Dermis microvascular lymphatic vessel endothelial cell (primary cell): ENCODE measurements at places on chromosomes 7 and 10. TPM values are rescaled to one million over a fixed set of nuclear protein-coding genes. Genes with fewer than 3 reads are reported as not detected.
A peak's percentile ranks its signal among the peaks of the same experiment; 100 is the strongest.

DNA sequence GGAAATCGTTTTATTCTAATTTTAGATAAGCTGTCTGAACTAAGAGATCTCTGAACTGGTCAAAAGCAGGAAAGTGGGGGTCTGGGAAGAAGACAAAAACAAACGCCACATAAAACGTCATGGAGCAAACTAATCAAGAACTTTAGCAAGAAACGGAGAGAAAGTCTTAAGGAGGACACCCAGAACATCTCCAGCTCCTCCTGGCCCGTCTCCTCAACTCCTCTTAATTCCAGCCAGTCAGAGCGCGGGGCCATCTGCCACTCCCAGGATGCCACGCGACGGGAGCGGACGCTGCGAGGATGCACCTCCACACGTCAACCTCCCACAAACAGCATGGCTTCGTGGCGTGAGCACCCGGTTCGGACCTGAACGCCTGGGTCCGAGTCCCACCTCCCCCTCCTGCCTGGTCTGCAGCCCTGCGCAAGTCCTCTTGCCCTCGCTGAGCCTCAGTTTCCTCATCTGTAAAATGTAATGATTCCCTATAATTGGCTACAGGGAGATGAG lies 598 bp downstream of the MMS19 start:
- DNase-seq, result no peak

GRCh38 chr7:128203710-128204214 lies 37.3 kb upstream of the LEP start:
- no peak for DNase-seq

DNA sequence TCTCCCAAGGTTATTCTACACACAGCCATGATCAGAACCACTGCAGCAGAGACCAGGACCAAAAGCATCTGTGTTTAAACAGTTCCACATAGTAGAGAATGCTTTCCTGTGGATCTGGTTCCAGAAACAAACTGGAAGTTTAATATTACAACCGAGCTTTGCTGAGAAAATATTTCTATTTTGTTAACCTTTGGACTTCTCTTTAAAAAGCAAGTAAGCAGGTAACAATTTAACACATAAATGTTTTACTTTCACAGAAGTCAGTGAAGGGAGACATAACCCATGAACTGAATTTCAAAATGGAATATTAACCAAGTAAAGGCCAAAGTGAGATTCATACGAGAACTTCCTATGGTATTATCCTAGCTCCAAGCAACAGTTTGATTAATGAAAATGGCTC lies 98.6 kb upstream of the PHYHIPL start:
- DNase-seq, result no peak

DNA sequence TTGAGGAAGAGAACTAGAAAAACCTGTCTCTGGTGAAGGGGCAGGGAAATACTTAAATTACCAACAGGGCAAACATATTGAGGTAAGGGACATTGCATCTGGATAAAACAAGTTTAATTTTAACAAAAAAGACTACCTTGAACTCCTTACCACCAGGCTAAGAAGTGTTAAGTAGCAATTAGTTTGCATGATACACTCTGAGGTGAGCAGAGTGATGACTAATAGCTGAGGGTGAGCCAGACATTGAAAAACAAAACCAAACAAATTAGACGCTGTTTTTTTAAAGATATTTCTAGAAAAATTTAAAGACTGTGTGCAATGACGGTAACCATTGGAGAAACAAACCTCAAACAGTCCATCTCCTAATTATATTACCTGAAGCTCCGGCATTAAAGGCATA lies 105.9 kb downstream of the ANKRD7 start:
- no peak for DNase-seq

- no peak for DNase-seq
Measured at GRCh38 chr10:70535001-70535400, 56.4 kb downstream of the PALD1 start.

- no peak for DNase-seq
Measured at GRCh38 chr7:77525231-77525630, 11.9 kb upstream of the PTPN12 start.

DNA sequence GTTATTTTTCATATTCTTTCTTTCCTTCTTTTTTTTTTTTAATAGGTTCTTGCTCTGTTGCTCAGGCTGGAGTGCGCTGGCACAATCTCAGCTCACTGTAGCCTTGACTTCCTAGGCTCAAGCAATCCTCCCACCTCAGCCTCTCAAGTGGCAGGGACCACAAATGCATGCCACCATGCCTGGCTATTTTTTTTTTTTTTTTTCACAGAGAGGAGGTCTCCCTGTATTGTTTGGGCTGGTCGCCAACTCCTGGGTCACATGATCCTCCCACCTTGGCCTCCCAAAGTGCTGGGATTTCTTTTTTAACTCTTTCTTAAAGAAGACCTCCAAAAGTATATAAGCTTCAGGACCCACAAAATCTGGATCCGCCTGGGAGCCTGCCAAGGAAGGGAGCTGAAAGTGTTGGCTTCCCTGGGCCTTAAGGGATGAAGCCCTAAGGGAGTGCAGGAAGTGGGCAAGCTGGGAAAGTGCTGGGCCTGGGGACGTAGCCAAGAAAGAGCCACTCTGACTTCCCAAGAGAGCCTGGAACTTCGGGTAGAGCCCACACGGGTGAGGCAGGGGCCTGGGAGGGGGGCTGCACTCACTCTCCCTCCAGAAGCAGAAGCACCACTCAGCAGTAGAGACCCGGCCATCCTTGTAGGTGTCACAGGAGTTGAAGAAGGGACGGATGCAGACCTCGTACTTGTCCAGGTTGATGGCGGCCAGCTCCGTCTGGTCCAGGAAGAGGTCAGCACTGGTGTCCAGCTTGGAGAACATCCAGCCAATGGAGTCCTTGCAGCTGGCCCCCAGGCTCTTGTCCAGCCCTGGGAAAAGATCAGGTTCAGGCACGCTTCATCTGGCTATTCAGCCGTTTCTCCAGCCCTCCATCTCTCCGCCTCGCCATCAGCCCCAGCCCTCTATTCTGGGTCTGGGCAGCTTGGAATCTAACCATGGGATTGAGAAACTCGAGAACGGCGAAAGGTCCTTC lies 21.8 kb downstream of the SPOCK2 start:
- no peak for DNase-seq

- no peak for DNase-seq
Measured at GRCh38 chr10:60662917-60663614, 115.2 kb upstream of the CDK1 start.

GRCh38 chr10:23585666-23586065 lies 146.8 kb downstream of the OTUD1 start:
- DNase-seq, result no peak

GRCh38 chr7:25124465-25125136 lies 459 bp downstream of the CYCS start:
- no peak for DNase-seq

DNA sequence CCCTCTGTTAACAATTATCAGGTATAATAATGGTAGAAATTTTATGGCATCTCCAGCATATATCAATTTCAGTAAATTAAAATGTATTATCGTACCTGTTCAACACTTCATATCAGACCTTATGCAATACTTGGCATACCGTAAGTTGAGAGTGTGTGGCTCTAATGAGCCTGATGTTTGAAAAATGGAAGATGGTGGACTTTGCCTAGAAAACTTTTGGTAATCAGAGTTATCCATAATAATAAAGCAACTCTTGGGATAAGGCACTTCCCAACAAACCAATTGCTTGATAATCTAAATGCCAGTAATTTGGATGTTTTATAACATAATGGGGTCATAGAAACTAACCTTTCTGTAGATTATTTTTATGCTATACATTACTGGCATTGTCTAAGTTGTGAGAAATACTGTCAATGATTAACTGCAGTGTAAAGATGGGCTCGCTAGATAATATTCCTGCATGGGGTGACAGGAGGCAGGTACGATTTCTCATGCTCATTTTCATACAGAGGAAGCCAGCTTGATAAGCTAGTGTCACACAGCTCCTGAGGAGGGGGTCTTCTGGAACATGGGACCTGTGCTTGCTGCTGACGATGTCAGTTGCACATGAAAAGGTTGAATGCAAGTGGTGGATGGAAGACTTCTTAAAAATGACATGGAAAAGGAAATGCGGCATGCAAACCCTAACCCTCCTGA lies 27.8 kb upstream of the DMBT1 start:
- DNase-seq, result no peak

DNA sequence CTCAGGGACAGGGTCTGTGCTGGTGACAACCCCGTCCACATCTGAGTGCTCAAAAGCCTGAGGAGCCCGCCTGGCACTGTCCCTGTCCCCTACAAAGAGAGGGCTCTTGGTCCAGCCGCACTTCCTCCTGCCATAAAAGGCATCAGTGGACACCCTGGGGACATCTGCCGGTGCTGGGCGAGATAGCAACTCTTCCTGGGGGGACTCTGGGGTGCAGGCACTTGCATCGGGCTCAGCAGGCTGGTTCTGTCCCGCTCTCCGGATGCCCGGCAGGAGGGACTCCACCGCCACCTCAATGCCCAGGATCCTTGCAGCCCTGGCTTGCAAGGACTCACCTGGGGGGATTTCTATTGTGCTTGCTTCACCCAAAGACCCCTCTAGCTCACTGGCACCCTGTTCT lies 32.8 kb downstream of the JCAD start:
- DNase-seq, result no peak

GRCh38 chr10:88849234-88849633 lies 2.4 kb downstream of the ANKRD22 start:
- DNase-seq, result no peak

DNA sequence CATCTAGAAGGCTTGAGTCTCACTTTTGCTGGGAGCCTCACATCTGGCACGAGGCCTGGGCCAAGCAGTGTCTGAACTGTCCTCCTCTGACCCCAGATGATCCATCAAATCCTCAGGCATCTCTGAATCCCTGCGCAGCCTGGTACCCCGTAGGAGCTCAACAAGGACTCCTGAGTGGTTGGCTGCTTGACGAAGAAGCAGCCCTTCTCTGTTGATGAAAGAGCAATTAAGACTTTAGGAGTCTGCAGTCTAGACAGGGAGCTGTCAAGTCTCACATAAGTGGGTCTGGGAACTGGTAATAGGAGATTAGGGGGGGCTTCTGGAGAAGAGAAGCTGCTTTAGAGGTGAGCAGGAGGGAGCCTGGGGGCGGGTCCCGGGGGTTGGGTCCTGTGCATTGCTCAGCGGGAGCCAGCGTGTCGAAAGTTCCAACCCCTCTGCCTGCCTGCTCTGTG lies 326.0 kb downstream of the RPS24 start:
- DNase-seq, result no peak

- peak; percentile 45 for DNase-seq
Measured at GRCh38 chr10:128087884-128088709, 38.1 kb downstream of the MKI67 start.

GRCh38 chr10:47090903-47091302 lies 179.7 kb downstream of the PTPN20 start:
- DNase-seq, result no peak

DNA sequence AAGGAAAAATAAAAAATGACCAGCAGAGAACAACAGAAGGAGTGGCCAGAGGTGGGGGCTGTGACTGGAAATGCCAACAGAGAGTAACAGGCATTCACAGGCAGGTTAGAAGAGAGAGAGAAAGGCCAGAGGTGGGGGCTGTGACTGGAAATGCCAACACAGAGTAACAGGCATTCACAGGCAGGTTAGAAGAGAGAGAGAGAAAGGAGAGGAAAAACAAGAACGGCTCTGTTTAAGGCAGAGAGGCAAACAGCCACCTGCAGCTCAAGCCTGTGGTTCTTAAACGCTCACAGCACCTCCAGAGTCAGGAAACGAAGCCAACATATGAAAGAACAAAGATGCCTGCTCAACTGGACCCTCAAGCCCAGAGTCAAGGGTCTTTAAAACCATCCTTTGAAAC lies 39.5 kb upstream of the DGKI start:
- DNase-seq, result no peak

GRCh38 chr7:70994176-70994575 lies 137.8 kb upstream of the GALNT17 start:
- no peak for DNase-seq

DNA sequence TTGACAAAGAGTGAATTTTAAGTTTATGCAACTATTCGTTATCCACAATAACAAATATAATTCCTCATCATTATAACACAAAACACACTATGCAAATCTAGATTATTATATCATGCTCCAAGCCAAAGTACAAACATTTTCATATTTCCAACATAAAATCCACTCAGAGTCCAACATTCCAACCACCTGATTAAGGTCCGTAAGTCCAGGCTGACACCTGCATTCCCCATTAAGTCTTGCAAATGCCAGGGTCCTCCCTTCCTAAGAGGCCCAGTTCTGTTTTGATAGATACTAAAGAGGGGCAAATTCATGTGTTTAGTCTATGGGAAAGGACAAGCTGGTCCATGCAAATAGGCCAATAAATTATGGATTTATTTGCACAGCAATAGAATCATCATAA lies 206.1 kb downstream of the POU6F2 start:
- DNase-seq, result no peak

DNA sequence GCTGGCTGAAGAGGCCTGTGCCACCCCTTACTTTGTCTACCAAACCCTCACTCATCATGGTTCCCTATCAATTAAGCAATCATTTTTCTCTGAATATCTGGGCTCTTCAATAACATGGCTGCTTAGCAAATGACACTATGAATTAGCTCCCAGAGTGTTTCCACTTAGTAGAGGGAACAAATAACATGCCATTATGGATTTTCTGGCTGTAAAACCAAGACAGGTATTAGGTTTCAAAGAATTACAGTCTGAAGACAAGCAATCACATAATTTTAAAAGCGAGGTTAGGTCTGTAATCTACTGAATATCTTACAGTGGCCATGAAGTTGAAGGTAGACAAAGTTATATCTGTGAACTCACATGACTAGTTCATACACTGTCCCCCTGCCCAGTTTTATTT lies 220.8 kb upstream of the PHYHIPL start:
- DNase-seq, result no peak

DNA sequence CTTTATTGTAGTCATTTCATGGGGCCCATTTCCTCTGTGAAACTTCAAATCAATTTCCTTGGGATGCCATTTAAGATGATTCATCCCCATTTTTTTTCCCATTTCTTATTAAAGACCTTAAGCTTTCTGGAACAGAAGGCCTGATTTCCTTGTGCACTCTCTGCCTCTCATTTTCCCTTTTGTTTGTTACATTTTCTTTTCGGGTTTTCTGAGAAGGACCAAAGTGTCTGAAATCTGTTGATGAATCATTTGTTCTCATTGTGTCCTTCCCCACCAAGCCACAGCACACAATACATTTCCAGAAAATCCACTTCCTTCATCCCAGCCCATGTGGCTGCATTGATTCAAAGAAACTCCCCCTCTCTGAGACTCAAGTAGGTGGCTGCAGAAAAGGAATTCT lies 372.4 kb downstream of the SFMBT2 start:
- DNase-seq, result no peak

Gene PRPS1L1
- not detected in 2 replicates for total RNA-seq

Gene SPOCK2
- 1.9 and 6.2 TPM in 2 replicates for total RNA-seq

Gene CCL26
- not detected in 2 replicates for total RNA-seq

Gene LRRN3
- 0.13 TPM in 1 of 2 replicates, not detected in the other for total RNA-seq

Gene AKR1E2
- total RNA-seq, result 8.6 and 16.6 TPM in 2 replicates

Gene EBLN1
- not detected in 2 replicates for total RNA-seq

Gene EMX2
- total RNA-seq, result not detected in 2 replicates
